ENCODE measurements at places on chromosomes 2 and 18. TPM values are rescaled to one million over a fixed set of nuclear protein-coding genes. Genes with fewer than 3 reads are reported as not detected.

LAMA1 gene
- total RNA-seq, result 91.6 TPM

MDH1B gene
- total RNA-seq, result 0.56 TPM

MC4R gene
- under 0.01 TPM for total RNA-seq

GPR155 gene
- 4.4 TPM for total RNA-seq

DES gene
- total RNA-seq, result 0.77 TPM

ABCG5 gene
- not detected for total RNA-seq

RTKN gene
- 13.5 TPM for total RNA-seq

C1QL2 gene
- not detected for total RNA-seq

All from regular cardiac myocyte (primary cell).